Right lobe of liver (tissue), 6 donors: ENCODE measurements at places on chromosomes 2 and 18. TPM values are rescaled to one million over a fixed set of nuclear protein-coding genes. Genes with fewer than 3 reads are reported as not detected.

GRCh38 chr2:170369228-170369627 lies 191.3 kb downstream of the MYO3B start:
- no peak overlapping the region for H3K4me3 ChIP-seq
- no peaks in the 10 kb centered on the region for H3K27me3 ChIP-seq
- no peak for DNase-seq
- no peaks in the 10 kb centered on the region for H3K36me3 ChIP-seq
- no peaks in the 10 kb centered on the region for H3K4me1 ChIP-seq
- no peak overlapping the region for H3K27ac ChIP-seq

GRCh38 chr18:53375621-53376020 lies 848.8 kb downstream of the MBD2 start:
- H3K36me3 ChIP-seq, result no peaks in the 10 kb centered on the region
- no peak for DNase-seq
- no peaks in the 10 kb centered on the region for H3K4me1 ChIP-seq
- H3K4me3 ChIP-seq, result no peak overlapping the region
- no peak overlapping the region for H3K27ac ChIP-seq

- peak; percentile 72 for DNase-seq
- H3K4me3 ChIP-seq, result peak overlapping the region; percentile 29
- no peaks in the 10 kb centered on the region for H3K4me1 ChIP-seq
- peak overlapping the region; percentile 55 for H3K27ac ChIP-seq
These were observed 7.2 kb downstream of the POMC start for GRCh38 chr2:25161055-25161781.

WNT10A gene
- total RNA-seq, result 0.31 TPM

CFAP65 gene
- total RNA-seq, result not detected

STPG4 gene
- total RNA-seq, result not detected

CCDC148 gene
- 0.12 TPM for total RNA-seq

HOXD4 gene
- total RNA-seq, result not detected
